ENCODE measurements at places on chromosomes 3 and 15. TPM values are rescaled to one million over a fixed set of nuclear protein-coding genes. Genes with fewer than 3 reads are reported as not detected.

ZNF385D gene
- total RNA-seq = 2.2 TPM

SUCLG2 gene
- 94.1 TPM for total RNA-seq

GOLGA8T gene
- total RNA-seq = not detected

SLC22A14 gene
- not detected for total RNA-seq

GUCA1C gene
- total RNA-seq = 0.32 TPM

LRRN1 gene
- total RNA-seq = 0.05 TPM

MME gene
- total RNA-seq = 3.2 TPM

HIGD2B gene
- total RNA-seq = not detected

ALG1L2 gene
- total RNA-seq = 0.43 TPM

AHSG gene
- total RNA-seq = not detected

NCBP2 gene
- 29.4 TPM for total RNA-seq

HYAL1 gene
- total RNA-seq = 66.5 TPM

TMEM202 gene
- total RNA-seq = not detected

VIPR1 gene
- 3.4 TPM for total RNA-seq

SMCO1 gene
- total RNA-seq = 89.9 TPM

ST8SIA2 gene
- 2.0 TPM for total RNA-seq

PPARG gene
- total RNA-seq = 23.6 TPM

CEP152 gene
- 1.3 TPM for total RNA-seq

IL5RA gene
- 1.0 TPM for total RNA-seq

Data from Right ventricle myocardium superior (tissue), 1 donor.